ENCODE measurements at places on chromosomes 11 and 22.
A peak's percentile ranks its signal among the peaks of the same experiment; 100 is the strongest.

DNA sequence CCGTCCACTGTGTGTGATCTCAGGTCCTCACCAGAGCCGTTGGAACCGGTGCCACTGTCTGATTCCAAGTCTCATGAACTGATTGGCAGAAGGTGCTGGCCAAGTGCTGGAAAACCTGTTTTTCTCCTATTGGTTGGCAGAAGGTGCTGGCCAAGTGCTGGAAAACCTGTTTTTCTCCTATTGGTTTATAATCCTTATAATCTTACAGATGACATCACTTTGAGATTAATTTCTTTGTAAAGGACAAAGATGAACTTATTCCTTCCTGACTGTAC, 1106.3 kb downstream of the BRD1 start:
- no peak for DNase-seq

DNA sequence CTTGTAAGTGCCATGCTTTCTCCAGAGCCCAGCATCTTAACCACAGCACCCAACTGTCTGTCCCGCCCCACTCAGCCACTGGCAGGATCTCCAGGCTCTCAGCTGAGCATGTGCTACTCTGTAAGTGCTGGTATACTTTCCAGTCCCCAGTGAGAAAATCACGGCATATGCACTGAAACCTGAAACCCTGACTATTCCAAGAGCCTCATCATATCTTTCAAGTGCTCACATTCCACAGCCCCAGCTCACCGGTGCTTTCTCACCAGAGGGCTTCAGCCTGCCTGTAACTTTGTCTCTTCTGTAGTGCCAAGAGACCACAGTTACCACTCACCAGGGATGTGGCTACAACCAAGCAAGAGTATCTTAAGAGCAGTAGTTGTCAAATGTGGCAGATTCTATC, 24.4 kb upstream of the PAMR1 start:
- peak; percentile 95 for DNase-seq

- no peak for DNase-seq
Measured at GRCh38 chr22:29581799-29582198, 886 bp upstream of the NIPSNAP1 start.

- DNase-seq, result peak; percentile 10
Measured at GRCh38 chr11:72278905-72279304, 34.9 kb upstream of the PHOX2A start.

GRCh38 chr22:49141761-49142160, 685.9 kb downstream of the BRD1 start:
- no peak for DNase-seq

DNA sequence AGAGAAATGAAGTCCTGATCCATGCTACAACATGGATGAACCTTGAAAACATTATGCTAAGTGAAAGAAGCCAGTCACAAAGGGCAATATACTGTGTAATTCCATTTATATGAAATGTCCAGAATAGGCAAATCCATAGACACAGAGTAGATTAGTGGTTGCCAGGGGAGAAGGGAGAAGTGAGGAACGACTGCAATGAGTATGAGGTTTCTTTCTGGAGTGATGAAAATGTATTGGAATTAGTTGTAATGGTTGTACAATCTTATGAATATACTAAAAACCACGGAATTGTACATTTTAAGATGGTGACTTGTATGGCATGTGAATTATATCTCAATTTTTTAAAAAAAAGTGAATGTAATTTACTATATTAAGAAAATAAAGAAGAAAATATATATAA, 83.1 kb upstream of the GDPD4 start:
- DNase-seq, result no peak

GRCh38 chr11:65882120-65883057, 2.8 kb downstream of the CTSW start:
- no peak for DNase-seq

Data from skeletal muscle cell (primary cell).